Stimulated activated CD4-positive, alpha-beta T cell treated with anti-CD3 and anti-CD28 coated beads, Interleukin-2, amount 100 ng/mL, for 48 hours (primary cell): ENCODE measurements at places on chromosomes 5 and 9.

DNA sequence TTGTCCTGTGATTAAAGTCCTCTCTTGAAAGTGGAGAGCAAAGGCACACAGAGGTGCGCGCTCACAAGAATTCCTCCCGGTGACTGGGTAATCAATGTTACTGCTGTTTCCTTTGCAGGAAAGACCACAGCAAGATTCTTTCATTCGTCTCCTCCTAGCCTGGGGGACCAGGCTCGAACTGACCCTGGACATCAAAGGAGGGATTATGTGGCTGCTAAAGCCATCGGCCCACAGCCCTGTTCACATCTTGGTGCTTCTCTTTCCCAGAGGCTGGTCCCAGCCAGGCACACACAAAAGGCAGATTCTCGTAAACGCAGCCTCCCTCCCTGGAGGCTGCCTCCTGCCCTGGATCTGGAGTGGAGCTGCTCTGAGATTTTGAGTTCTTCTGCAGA lies 230.9 kb downstream of the FANCC start:
- DNase-seq: no peak

GRCh38 chr9:127967151-127967809 lies 13.5 kb downstream of the EEIG1 start:
- no peak for DNase-seq

DNA sequence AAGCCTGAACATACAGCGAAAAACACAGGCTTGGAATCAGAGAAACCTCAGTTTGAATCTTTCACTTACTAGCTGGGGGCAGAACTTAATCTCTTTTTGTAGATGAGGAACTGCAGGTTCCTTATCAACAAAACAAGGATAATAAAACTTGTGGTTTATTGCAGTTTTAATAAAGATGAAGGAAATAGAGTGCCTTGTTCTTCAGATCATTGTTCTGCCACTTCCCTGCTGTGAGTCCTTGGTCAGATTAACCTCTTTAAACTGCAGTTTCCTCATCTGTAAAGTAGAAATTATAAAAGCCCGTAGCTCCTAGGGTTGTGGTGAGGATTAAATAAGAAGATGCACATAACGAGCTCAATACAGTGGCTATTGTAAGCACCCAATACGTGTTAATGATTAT lies 57.4 kb downstream of the FEM1C start:
- no peak for DNase-seq

DNA sequence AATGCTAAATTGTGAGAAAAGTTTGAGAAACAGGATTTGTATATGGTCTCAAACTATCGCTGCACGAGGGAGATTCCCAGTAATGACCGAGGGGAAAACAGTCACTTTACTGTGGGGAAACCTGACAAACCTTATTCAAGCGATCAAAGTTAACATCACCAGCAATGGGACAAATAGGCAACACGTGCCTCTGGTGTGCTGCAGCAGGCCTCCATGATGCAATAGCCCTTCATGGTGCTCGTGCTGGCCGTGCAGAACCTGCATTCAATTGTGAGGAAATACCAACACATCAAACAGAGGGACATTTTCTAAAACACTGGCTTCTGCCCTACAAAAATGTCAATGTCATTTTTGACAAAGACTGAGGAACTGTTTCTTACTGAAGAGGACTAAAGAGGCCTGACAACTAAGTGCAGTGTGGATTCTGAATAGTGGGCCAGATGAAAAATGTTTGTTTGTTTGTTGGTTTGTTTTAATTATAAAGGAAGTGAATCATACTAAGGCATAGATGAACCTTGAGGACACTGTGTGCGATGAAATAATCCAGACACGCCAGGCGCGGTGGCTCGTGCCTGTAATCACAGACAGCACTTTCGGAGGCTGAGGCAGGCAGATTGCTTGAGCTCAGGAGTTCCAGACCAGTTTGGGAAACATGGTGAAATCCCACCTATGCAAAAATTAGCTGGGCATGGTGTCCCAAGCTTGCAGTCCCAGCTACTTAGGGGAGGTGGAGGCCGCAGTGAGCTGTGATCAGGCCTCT lies 17.6 kb upstream of the MARCHF6 start:
- no peak for DNase-seq

GRCh38 chr5:154970759-154971158 lies 29.9 kb downstream of the MRPL22 start:
- no peak for DNase-seq

DNA sequence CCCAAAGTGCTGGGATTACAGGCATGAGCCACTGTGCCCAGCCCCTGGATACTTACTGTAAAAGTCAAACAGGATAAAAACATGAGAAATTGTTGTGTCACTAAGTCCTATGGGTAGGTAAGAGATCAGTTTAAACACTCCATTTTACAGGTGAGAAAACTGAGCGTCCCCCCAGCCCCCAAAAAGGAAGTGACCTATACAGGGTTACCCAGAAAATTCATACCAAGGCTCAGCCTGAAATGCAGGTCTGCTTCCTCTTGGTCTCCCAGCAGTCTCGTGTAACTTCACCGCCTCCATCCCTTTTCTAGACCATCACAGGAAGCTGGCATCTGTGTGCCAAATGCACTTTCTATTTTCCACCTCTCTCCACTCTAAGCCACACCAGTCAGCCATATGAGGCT lies 57.2 kb downstream of the TMOD1 start:
- no peak for DNase-seq

- DNase-seq: no peak
Measured at GRCh38 chr5:178531786-178532185, 58.4 kb downstream of the COL23A1 start.

DNA sequence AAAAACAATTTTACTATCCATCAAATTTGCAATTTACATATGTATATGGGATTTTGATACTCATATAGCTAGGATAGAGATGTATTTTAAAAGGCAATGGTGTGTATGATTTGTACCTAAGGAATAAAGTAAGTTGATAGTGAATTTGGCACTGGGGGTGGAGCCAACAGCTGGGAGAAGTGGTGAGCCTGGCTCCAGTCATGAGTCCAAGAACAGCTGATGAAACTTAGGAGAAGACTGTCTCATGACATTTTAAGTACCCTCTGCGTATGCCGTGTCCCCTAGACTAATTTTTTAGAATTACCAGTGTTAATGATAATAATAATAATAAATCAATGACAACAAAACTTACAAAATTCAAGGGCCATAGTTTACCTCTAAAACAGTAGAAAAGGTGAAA lies 181.4 kb downstream of the ADCY2 start:
- no peak for DNase-seq

DNA sequence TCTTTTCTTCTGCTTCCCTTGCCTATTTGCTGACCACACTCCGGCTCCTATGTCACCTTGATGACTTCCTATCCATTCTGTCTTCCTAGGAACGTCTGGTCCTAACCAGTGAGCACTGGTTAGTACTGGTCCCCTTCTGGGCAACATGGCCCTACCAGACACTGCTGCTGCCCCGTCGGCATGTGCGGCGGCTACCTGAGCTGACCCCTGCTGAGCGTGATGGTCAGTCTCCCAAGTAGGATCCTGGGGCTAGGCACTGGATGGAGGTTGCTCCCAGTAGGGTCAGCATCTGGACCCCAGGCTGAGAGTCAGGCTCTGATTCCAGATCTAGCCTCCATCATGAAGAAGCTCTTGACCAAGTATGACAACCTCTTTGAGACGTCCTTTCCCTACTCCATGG lies 2.2 kb downstream of the GALT start:
- DNase-seq: no peak

DNA sequence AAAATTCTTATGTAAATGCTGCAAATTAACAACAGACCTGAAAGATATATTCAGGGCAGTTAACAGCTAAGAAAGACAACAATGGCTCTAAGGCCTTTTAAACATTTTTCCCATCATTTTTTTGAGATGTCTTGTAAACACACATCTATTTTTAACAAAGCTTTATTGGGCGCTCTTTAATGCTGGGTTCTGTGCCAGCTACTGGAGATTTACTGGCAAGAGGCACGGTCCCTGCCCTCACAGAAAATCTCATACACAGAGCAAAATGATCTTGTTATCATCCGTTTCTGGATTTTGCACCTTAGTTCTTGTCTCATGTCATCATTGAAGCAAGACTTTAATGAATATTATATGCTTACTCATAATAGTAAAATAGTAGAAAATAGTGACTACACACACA lies 1022.3 kb upstream of the WWC1 start:
- no peak for DNase-seq

DNA sequence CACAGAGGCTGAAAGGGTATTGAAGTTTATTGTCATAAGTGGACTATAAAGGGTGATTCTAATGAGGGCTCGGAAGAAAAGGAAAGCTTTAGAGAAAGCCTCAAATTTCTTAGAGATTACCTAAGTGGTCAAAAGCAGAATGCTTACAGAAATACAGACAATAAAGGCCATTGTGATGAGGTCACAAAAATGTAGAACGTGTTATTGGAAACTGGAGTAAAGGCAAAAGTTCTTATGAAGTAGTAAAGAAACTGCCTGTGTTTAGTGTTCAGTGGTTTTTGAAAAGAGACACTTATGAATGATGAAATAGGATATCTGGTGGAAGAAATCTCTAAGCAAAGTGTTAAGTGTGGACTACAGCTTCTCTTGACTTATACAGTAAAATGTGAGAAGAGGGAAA lies 726.9 kb downstream of the DNAH5 start:
- DNase-seq: no peak

DNA sequence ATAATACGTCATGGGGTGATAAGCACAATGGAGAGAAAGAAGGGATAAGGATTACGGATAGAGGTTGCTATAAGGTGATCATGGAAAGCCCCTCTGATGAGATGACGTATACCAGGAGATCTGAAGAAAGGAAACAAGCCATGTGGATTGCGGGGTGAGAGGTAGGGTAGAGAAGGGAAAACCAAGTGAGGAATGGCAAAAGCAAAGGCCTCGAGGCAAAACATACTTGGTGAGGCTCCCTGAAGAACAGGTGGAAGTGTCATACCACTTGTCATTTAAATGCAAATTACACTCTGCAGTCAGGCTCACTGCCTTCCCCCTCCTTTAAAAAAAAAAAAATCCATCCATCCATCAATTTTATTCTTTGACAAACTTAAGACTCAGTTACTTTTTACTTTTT lies 420.8 kb downstream of the RAB3C start:
- DNase-seq: no peak

- no peak for DNase-seq
Measured at GRCh38 chr5:91848453-91848852, 465.3 kb upstream of the ARRDC3 start.
